ENCODE measurements at places on chromosomes 1 and 21.

DNA sequence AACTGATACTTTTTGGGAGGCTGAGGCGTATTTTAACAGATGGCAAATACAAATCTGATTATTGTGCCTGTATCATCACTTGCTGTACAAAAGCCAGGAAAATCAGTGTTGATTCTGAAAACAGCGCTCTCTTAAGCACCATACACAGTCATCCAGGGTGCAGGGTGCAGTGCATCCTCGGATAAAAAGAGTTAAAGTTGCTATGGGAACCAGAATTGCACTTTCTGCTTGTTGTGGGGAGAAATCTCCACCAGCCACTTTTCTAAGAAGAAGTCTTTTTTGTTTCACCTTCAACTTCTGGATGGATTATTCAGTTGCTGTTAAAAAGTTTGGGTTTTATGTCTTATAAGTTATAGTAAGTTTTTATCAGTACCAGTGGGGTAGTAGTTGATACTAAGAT lies 3.8 kb downstream of the LAMC1 start:
- no peak for DNase-seq

GRCh38 chr1:18716785-18717678 lies 86.4 kb downstream of the PAX7 start:
- DNase-seq: no peak

DNA sequence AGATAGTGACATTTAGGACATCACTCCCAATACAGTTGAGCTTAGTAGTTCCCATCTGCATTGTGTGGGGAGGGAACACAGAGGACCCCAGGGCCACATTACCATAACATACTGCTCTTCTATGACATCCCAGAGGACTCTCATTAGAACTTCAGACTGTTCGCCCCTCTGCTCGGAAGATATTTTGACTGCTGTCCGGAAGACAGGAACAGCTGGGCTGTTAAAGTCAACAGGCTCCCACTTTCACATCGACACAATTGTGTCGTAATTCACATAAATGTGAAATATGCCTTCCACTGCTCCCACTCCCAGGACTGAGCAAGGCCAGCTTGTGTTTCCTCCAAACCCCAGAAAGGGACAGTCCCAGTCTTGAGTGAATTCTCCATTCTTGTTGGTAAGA lies 158.4 kb downstream of the SEC16B start:
- DNase-seq: no peak

DNA sequence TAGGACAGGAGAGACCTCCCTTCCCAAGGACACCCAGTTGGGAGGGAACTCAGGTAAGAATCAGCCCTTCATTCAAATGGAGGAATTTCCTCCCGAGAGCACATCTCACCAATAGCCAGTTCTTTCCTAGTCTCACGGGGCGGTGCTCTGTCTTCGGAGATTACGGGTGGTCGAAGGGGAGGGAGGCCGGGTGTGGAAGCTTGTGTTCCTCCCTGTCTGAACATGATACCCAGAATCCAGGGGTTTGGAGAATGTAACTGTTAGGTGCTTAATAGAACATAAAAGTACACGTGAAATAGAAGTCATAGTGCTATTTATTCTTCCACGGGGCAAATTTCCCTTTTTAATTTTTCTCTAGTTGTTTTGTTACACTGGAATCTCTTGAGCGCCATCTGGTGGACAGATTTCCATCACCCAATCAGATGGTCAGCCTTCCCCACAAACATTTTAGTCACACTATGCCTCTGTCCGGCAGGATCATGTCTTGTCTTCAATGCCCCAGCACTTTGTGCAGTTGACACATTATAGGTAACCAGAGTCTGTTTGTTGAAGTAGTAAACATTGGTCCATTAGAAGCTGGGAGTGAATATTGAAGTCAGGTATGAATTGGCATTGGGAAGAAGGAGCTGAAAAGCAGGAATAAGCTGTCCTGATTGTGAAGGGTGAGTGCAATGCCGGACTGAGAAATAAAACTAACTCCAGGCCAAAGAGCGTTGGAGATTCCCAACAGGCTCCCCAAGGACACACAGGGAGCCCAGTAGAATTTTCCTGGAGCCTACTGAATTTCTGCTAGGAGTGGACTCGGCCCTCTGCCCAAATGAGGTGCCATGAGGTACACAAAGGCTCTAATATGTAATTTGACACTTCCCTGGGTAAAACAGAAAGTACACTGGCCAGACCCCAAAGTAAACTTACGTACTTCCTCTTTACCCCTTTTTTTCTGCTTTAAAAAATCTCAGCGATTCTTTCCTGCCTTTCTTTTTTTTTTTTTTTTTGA lies 27.6 kb upstream of the ZNF697 start:
- DNase-seq: peak; percentile 58

- no peak for DNase-seq
Measured at GRCh38 chr1:38009088-38009840, 3.3 kb upstream of the UTP11 start.

DNA sequence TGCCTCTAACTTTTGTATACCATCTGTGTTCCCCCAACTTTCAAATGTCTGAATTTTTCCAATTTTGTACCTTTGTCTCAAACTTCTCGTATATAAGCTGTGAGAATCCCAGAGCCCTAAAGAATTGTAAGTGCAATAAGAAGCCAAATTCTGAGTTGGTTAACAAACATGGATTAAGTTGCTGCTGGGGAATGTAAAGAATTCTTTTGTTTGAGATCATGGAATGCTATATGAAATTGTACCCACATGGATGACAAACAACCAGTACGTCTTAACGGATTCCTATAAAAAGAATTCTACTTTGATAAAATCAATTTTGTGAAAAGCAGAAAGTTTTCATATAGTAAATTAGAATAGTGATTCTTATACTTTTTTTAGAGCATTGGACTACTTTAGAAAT lies 72.4 kb upstream of the CYP2J2 start:
- no peak for DNase-seq

DNA sequence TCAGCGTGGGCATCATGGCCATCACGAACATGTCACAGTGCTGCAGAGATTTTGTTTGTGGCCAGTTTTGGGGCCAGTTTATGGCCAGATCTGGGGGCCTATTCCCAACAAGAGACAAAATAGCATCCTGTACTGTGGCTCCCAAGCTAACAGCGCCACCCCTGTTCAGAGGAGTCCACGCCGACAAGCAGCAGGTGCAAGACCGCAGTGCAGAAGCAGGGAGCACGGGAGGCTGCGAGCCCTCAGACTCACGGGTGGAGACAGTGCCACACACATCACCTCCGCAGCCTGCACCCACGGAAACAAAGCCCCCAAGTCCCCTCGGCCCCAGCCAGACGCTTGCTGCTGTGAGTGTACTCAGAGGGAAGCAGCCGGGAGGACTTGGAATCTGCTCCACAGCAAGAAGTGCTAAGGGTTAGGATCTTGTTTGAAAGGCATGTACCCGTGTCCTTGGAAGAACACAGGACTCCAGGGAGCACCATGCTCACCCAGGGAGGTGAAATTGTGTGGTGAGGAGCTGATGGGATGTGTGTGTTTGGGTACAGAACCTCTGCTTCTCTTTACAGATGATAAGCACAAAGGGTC lies 7.1 kb downstream of the TCP10L start:
- DNase-seq: peak; percentile 16

GRCh38 chr1:76548513-76549100 lies 318.7 kb upstream of the ST6GALNAC5 start:
- no peak for DNase-seq

DNA sequence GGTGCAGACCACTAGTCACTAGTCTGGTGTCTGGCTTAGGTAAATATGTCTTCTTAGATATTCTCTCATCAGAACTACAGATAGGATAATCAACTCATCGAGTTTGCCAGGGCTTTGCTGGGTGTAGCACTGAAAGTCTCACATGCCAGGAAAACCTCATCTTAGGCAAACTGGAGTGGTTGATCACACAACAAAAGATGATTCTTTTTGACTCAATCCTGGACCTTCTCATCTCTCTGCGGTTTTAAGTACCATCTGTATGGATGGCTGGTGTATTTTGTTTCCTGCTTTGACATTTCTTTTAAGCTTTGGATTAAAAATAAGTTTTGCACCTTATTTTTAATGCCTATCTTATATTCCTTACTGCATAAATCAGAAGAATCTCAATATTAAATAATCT lies 11.3 kb downstream of the GBP2 start:
- DNase-seq: no peak

DNA sequence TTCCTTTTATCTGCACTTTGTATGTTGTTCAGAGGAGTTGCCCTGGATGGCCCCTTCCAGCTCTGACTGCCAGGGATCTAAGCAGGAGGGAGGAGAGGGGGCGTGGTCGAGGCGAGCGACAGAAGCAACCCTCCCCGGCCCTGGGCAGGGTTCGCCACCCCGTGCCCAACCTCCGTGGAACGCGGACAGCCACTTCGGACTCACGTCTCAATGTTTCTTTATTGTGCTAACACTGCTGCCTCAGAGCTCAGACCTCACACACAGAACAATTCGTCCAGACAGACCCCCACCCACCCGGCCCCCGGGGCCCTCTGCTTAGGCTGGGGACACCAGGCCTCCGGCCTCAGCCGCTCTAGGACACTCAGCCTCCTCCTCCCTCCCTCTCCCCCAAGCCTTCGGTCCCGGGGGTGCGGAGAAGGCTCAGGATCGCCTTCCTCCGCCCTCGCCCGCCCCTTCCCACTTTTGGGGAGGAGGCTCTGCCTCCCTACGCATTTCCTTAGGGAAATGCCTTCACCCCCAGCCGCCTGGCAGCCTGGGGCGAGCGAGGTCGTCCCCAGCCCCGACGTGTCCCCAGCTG lies 8.3 kb downstream of the VSIG8 start:
- DNase-seq: no peak

DNA sequence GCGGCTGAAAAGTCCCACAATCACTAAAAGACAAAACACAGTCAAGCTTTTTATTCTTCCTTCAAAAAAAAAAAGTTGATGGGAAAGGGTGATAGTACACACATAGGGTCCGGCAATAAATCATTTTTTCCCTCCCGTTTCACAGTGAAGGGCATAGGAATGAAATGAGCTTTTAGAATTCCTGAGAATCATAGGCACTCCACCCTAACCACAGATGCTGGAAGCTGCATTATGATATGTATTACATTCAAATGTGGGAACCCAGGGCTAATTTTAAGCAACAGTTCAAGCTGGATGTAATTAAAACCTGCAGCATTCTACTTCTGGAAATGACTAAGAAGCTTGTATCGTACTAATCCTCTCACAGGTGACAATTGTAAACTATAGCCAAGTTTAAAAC lies 75.7 kb upstream of the KCNJ15 start:
- no peak for DNase-seq

DNA sequence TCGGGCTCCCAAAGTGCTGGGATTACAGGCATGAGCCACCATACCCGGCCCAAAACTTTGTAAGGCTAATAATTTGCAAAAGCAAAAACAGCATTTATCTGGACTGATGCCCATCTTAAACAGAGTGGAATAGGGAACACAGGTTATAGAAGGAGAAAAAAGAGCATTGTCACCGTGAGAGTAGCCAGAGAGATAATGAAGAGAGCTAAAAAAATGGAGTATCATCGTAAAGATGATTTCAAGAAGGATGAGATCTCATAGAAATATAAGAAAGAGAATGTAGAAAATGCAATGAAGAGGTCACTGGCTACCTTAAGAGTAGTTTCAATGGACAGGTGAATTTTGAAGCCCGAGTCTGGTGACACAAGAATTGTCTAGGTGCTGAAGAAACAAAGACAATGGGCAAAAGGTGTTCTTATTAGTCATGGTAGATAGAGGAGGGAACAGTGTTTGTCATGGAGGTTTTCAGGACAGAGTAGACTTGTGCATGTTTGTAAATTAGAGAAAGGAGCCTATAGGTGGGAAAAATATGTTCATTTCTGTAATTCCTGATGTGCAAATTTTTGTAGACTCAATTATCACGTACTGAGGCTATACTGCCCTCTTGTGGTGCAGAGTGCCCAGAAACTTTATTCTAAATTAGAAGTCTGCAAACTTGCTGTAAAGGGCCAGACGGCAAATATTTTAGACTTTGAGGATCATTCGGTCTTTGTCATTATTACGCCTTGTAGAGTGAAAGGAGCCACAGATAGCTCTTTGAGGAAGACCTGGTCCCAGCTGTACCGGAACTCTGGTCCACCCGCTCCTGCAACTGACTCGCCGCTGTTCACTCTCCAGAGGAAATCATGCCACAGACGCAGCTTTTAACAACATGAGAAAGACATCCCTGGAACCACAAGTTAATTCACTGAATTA lies 8.1 kb upstream of the TMEM183A start:
- DNase-seq: peak; percentile 68

- DNase-seq: no peak
Measured at GRCh38 chr1:172719066-172719627, 60.2 kb downstream of the FASLG start.

DNA sequence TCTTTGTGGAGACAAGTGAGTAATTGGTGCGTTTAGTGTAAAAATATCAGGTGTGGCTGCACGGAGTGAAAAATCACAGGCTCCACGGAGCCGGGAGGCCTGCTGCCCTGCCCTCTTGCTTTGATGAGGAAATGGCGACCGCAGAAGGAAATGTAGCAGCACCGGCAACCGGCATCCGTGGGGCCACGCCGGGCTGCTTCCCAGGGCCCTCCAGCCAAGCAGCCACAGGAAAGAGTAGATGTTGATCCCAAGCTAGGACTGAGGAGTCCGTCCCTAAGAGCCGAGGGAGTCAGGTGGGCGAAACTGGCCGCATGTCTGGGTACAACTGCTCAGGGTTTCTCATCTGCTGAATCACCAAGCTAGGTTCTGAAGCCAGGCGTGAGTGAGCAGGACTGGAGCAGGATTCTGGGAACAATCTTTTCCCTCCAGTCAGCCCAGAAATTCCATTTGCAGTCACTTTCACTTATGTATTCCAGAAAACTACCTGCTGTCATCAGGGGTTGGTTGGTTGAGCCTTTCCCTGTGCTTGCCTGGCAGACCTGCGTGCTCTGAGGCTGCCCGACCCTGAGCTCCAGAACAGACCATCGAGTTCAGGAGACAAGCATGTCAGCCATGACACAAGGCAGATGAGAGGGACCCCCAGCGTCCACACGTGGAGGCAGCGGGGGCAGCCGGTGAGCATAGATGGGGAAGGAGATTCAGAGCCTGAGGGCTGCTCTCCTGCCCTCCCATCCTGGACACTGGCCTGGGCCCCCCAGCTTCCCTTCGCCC lies 5.8 kb upstream of the ITGB2 start:
- peak; percentile 57 for DNase-seq

DNA sequence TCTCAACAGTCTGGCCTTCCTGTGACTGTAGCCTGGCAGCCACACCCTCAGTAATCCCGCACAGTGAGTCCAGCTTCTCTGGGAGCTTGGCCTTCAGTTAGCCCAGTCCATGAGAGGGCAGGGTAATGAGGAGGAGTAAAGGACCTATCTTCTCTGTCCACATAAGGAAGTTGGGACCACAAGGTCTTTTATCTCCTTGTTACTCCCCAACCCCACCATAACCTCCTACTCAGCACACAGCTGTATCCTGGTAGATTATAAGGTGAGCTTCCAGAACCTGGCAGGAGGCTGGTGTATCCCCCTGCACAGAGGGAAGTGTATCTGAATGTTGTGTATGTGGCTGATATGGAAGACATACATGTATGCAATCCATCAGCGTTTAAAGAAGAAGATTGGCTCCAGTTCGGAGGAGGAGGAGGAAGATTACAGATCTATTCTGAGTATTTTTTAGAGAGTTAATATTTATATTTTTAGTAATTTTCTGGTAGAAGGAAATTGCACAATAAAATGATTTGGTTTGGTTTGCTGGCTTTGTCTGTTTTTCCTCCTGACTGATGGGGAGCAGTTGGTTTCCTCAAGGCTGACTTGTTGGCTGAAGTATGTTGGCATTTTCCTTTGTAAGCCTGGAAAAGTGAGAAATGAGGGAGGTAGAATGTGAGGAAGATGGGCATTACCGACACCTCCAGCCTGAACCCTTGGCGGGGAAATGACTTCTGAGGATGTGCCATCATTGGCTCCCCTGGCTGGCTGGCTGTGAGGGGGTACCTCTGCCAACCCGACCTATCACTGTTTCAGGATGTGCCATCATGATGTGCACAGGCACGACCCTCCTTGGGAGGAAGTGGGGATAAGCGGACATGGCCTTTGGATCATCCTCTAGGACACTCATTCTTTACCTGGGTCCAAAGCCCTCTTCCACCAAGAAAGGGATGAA lies 5.0 kb downstream of the C1orf226 start:
- DNase-seq: no peak
